ENCODE measurements at places on chromosomes 4 and X.

GRCh38 chrX:148363471-148364235 lies 136.8 kb upstream of the AFF2 start:
- DNase-seq, result no peak
- H3K4me3 ChIP-seq, result no peak overlapping the region
- H3K27me3 ChIP-seq, result no peaks in the 10 kb centered on the region
- no peaks in the 10 kb centered on the region for H3K4me1 ChIP-seq

DNA sequence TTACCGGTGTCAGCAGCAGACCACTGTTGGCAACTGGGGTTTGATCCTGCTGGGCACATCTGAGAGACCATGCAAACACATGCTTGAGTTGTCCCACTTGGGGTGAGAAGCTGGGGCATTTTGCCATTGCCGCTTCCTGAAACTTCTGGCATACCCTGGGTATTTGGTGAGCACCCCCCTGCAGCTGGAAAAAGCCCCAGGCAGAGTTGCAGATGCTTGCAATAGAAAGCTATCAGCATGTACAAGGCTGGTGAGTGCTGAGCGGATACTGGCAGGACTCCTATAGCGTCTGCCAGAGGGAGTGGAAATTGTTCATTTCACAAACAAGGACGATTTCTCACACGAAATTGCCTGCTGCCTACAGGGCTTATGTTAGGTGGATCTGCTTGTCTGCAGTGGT lies 32.3 kb downstream of the SUPT20HL1 start:
- H3K36me3 ChIP-seq, result no peaks in the 10 kb centered on the region
- H3K27ac ChIP-seq, result no peak overlapping the region
- no peak overlapping the region for H3K4me3 ChIP-seq

GRCh38 chrX:19127649-19128168 lies 5.4 kb upstream of the ADGRG2 start:
- peaks cover 44% of the 10 kb centered on the region for H3K4me1 ChIP-seq
- H3K27me3 ChIP-seq, result no peaks in the 10 kb centered on the region
- no peaks in the 10 kb centered on the region for H3K36me3 ChIP-seq
- DNase-seq, result peak; percentile 94
- peak overlapping the region; percentile 81 for H3K27ac ChIP-seq

DNA sequence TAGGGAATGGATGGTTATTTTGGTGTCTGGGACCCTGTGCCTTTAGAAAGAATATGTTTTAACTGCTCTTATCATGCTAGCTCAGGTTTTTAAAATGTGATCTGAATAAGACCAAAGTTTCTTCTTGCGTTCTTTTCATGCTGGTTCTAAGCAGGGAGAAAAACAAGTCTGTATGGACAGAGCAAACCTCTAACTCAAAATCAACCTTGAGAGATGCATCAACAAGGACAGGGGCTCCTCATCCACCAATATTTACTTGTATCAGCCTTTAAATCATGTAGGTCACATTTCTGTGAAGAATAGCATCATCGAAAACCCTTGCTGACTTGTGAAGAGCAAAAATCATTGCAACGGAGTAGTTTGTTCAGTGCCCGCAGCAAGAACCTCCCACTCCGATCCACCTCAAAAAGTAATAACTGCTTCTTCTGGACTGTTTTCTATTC lies 1.2 kb downstream of the ATP10D start:
- no peaks in the 10 kb centered on the region for H3K4me1 ChIP-seq
- DNase-seq, result no peak
- no peaks in the 10 kb centered on the region for H3K27me3 ChIP-seq
- H3K4me3 ChIP-seq, result peak overlapping the region; percentile 53
- no peaks in the 10 kb centered on the region for H3K36me3 ChIP-seq

GRCh38 chrX:104172121-104172520 lies 5.9 kb downstream of the FAM199X start:
- H3K36me3 ChIP-seq, result no peaks in the 10 kb centered on the region
- no peaks in the 10 kb centered on the region for H3K27me3 ChIP-seq
- no peak overlapping the region for H3K27ac ChIP-seq

- H3K27ac ChIP-seq, result no peak overlapping the region
- H3K27me3 ChIP-seq, result no peaks in the 10 kb centered on the region
- DNase-seq, result no peak
- no peaks in the 10 kb centered on the region for H3K4me1 ChIP-seq
- no peaks in the 10 kb centered on the region for H3K36me3 ChIP-seq
- no peak overlapping the region for H3K4me3 ChIP-seq
Measured at GRCh38 chr4:89765966-89766365, 71.0 kb downstream of the SNCA start.

DNA sequence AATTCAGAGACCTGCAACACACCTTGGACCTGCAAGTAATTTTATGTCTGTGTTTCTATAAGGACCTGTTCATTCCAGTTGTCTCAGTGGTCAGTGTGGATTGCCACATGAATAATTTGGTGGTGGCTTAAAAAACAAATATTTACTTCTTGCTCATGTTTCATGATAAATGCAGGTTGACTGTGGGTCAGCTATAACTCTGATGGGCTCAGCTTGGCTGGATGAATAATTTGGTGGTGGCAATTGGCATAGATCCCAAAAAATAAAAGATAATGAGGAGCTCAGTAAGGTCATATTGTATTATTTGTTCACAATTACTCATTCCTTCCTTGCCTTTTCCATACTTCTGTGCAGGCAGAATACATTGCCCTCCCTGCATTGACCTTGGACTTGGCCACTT lies 18.9 kb upstream of the SCRG1 start:
- no peak for DNase-seq
- no peak overlapping the region for H3K27ac ChIP-seq
- H3K27me3 ChIP-seq, result no peaks in the 10 kb centered on the region
- no peak overlapping the region for H3K4me3 ChIP-seq
- no peaks in the 10 kb centered on the region for H3K36me3 ChIP-seq
- H3K4me1 ChIP-seq, result peaks cover 42% of the 10 kb centered on the region

- no peaks in the 10 kb centered on the region for H3K4me1 ChIP-seq
- H3K36me3 ChIP-seq, result no peaks in the 10 kb centered on the region
- H3K4me3 ChIP-seq, result no peak overlapping the region
- H3K27ac ChIP-seq, result no peak overlapping the region
- no peaks in the 10 kb centered on the region for H3K27me3 ChIP-seq
Measured at GRCh38 chrX:153065389-153065788, 6.9 kb upstream of the PNMA6A start.

DNA sequence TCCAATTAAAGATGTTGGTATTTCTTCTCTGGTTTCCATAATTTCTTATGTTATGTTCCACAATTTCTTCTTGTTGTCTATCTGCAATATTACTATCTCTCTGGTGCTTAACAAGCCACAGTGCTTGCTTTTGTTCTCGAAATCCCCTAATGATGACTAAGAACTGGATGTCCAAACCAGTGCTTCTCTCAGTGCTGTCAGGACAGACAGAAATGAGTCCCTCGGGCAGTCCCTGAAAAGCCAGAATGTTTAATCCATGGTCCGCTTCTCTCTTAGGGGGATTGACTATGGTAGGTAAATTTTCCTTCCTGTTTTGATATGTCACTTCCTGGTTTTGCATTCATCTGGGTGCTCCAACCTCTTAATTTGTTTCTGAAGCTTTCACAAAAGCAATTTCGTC lies 321.6 kb upstream of the PCDH10 start:
- no peaks in the 10 kb centered on the region for H3K4me1 ChIP-seq
- H3K36me3 ChIP-seq, result no peaks in the 10 kb centered on the region
- DNase-seq, result peak; percentile 16
- H3K27ac ChIP-seq, result no peak overlapping the region
- H3K4me3 ChIP-seq, result no peak overlapping the region
- H3K27me3 ChIP-seq, result no peaks in the 10 kb centered on the region

GRCh38 chrX:51459125-51459524 lies 37.3 kb downstream of the NUDT11 start:
- no peak overlapping the region for H3K27ac ChIP-seq
- no peaks in the 10 kb centered on the region for H3K4me1 ChIP-seq
- H3K27me3 ChIP-seq, result no peaks in the 10 kb centered on the region
- H3K36me3 ChIP-seq, result no peaks in the 10 kb centered on the region

GRCh38 chrX:130098210-130098552 lies 12.1 kb downstream of the ELF4 start:
- H3K27me3 ChIP-seq, result no peaks in the 10 kb centered on the region
- H3K36me3 ChIP-seq, result no peaks in the 10 kb centered on the region
- no peak overlapping the region for H3K27ac ChIP-seq
- DNase-seq, result no peak
- no peaks in the 10 kb centered on the region for H3K4me1 ChIP-seq

GRCh38 chr4:8834681-8835220 lies 36.9 kb downstream of the HMX1 start:
- no peak overlapping the region for H3K27ac ChIP-seq
- no peaks in the 10 kb centered on the region for H3K4me1 ChIP-seq
- no peak overlapping the region for H3K4me3 ChIP-seq
- no peaks in the 10 kb centered on the region for H3K36me3 ChIP-seq

DNA sequence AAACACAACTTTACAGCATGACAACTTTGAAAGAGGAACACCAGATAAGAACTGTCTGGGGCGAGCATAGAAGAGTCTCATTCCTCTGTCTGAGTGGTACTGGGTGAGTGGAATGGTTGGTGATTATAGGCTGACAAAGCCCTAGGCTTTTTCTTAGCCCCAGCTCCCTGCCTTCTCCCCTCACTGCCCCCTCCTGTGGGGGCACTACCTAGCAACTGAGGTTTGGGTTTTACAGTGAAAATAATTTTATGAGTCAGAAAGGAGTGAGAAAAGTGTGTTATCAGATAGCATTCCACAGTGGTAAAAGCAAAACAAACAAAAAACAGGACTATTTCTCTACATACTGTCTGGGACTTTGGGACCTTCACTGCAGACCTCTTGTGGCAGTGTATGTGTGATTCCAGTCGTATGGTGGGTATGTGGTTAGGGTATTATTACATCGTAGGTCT lies 10.5 kb upstream of the TMEM165 start:
- H3K27me3 ChIP-seq, result no peaks in the 10 kb centered on the region
- H3K36me3 ChIP-seq, result no peaks in the 10 kb centered on the region
- no peak overlapping the region for H3K27ac ChIP-seq
- DNase-seq, result no peak
- no peak overlapping the region for H3K4me3 ChIP-seq

DNA sequence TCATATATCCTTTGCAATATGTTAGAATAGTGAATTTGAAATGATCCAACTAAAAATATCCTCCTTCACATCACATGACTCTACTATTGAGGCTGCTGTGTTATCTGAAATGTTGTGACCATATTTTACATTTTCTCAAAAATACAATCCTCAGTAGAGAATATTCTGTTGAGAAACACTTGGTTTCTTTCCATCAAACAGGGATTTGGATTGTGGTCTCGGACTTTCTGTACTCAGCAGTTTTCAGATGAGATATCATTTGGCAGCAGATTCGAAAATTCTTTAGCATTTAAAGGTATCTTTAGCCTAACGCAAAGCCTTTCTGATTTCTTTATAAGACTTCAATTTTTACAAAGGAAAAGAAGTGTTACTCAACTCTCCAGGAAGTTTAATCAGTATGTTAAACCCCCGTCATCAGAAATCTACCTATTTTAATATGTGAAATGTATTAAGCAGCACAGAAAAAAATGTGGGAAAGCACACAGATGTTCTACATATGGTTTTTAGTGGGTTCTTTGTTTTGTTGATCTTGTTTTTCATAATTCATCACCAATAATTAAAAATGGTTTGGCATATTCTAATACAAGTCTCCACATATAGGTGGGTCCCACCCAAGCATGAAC lies 55.4 kb upstream of the ANXA3 start:
- no peaks in the 10 kb centered on the region for H3K36me3 ChIP-seq
- H3K4me1 ChIP-seq, result peaks cover 5% of the 10 kb centered on the region
- no peak for DNase-seq
- no peaks in the 10 kb centered on the region for H3K27me3 ChIP-seq

DNA sequence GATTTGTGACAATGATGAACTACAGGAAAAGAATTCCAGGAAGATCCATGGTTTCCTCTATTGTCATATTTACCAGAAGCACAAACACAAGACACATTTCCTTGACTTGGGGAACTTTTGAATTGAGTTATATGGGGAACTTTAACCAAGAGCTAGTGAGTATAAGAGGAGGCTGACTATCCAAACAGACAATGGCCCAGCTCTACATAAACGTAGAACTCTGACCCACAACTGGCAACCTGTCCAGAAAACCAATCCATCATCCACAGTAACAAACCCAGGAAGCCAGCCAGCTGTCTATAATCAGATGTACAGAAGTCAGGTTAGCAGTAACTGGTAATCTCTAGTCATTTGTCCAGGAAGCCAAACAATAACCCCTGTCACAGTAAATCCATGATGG lies 167.0 kb upstream of the CPEB2 start:
- DNase-seq, result no peak
- no peaks in the 10 kb centered on the region for H3K36me3 ChIP-seq
- no peak overlapping the region for H3K27ac ChIP-seq
- H3K4me3 ChIP-seq, result no peak overlapping the region
- H3K27me3 ChIP-seq, result no peaks in the 10 kb centered on the region

- H3K36me3 ChIP-seq, result no peaks in the 10 kb centered on the region
- H3K4me1 ChIP-seq, result peaks cover 22% of the 10 kb centered on the region
- H3K4me3 ChIP-seq, result peak overlapping the region; percentile 53
- H3K27me3 ChIP-seq, result no peaks in the 10 kb centered on the region
- no peak for DNase-seq
- peak overlapping the region; percentile 71 for H3K27ac ChIP-seq
Measured at GRCh38 chrX:40012868-40013265, 84.9 kb downstream of the BCOR start.

DNA sequence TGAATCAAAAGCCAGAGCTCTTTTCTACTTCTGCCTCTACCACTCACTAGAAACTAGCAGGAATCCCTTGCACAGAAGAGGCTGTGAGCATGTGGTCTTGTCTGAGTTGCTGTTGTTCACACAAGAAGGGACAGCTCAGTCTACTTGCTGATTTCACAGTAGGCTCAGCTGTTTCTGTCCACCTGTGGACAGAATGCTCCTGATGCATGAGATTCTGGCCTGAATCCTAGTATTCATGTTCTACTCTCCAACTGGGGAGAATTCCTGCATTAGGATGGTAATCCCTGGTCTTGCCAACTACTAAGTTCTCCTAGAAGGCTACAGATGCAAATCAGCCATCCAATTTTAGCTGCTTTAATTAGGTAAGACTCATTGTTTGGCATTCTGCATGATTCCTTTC lies 112.8 kb downstream of the PPA2 start:
- H3K4me3 ChIP-seq, result no peak overlapping the region
- no peak overlapping the region for H3K27ac ChIP-seq
- no peaks in the 10 kb centered on the region for H3K27me3 ChIP-seq
- DNase-seq, result no peak
- H3K36me3 ChIP-seq, result no peaks in the 10 kb centered on the region

GRCh38 chr4:101451086-101451485 lies 103.8 kb upstream of the PPP3CA start:
- no peaks in the 10 kb centered on the region for H3K27me3 ChIP-seq
- DNase-seq, result no peak
- H3K4me3 ChIP-seq, result no peak overlapping the region
- H3K4me1 ChIP-seq, result no peaks in the 10 kb centered on the region

GRCh38 chrX:38701073-38701472 lies 100.2 kb upstream of the MID1IP1 start:
- H3K27ac ChIP-seq, result no peak overlapping the region
- H3K27me3 ChIP-seq, result no peaks in the 10 kb centered on the region
- H3K4me3 ChIP-seq, result no peak overlapping the region
- H3K4me1 ChIP-seq, result peaks cover 23% of the 10 kb centered on the region
- no peaks in the 10 kb centered on the region for H3K36me3 ChIP-seq
- DNase-seq, result no peak
